ENCODE measurements at places on chromosomes 1 and 21. TPM values are rescaled to one million over a fixed set of nuclear protein-coding genes. Genes with fewer than 3 reads are reported as not detected.

- no peak overlapping the region for H3K27ac ChIP-seq
- peaks cover 5% of the 10 kb centered on the region for H3K4me1 ChIP-seq
- peak overlapping the region; percentile 24 for H3K4me3 ChIP-seq
- H3K27me3 ChIP-seq = no peaks in the 10 kb centered on the region
- DNase-seq = peak; percentile 98
These were observed 4.8 kb upstream of the ARHGEF19 start for GRCh38 chr1:16217061-16217785.

DNA sequence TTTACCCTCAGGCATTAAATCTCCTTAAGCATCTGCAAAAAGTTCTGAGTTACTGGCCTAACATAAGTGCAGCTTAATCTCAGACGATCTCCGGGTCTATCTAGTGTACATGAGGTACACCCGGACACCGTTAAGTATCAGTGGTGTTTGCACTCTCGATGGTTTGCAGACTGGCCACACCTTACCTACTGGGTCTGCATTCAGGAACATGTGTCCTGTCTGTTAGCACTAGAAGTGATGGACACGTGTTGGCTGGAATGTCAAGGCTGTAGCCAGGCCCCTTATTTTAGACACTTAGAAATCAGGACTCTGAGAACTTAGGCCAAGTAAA, 783 bp upstream of the AGL start:
- no peaks in the 10 kb centered on the region for H3K27me3 ChIP-seq
- H3K27ac ChIP-seq = peak overlapping the region; percentile 80
- H3K4me3 ChIP-seq = peak overlapping the region; percentile 97
- DNase-seq = peak; percentile 19
- H3K4me1 ChIP-seq = no peaks in the 10 kb centered on the region

GRCh38 chr1:237247442-237247841, 205.5 kb downstream of the RYR2 start:
- H3K27ac ChIP-seq = no peak overlapping the region
- no peaks in the 10 kb centered on the region for H3K4me1 ChIP-seq
- no peaks in the 10 kb centered on the region for H3K27me3 ChIP-seq
- DNase-seq = no peak
- no peaks in the 10 kb centered on the region for H3K36me3 ChIP-seq

DNA sequence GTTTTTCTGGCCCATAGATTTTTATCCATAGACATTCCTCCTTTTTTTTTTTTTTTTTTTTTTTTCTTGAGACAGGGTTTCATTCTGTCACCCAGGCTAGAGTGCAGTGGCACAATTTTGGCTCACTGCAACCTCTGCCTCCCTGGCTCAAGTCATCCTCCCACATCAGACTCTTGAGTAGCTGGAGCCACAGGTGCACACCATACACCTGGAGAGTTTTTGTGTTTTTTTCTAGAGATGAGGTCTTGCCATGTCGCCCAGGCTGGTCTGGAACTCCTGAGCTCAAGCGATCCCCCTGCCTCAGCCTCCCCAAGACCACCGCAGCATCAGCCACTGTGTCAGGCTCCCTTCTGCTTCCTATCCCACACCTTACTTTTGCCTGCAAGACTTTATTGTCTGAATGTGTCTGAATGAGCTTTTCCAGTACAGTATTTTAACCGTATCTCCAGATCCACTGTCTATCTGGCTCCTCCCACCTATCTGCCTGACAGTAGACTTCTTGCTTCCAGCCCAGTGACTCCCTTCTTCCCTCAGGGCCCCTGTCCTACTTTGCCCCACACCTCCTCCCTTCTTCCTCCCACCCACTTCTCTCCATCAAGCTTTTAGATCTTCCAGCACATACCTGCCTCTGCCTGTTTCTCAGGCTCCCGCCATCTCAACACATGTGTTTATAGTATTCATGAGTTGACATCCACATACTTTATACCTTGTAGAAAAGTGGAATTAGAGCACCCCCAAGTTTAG, 6.1 kb downstream of the C1orf21 start:
- H3K4me1 ChIP-seq = peaks cover 12% of the 10 kb centered on the region
- H3K27me3 ChIP-seq = no peaks in the 10 kb centered on the region
- no peak overlapping the region for H3K27ac ChIP-seq
- DNase-seq = no peak
- no peak overlapping the region for H3K4me3 ChIP-seq
- H3K36me3 ChIP-seq = no peaks in the 10 kb centered on the region

AJAP1 gene
- 5.0 TPM for polyA plus RNA-seq

PTGFR gene
- polyA plus RNA-seq = 2.9 TPM

FLAD1 gene
- 46.5 TPM for polyA plus RNA-seq

MAP3K21 gene
- 17.2 TPM for polyA plus RNA-seq

TRIM46 gene
- 4.0 TPM for polyA plus RNA-seq

C8B gene
- 0.59 TPM for polyA plus RNA-seq

Measured in testis (tissue), 5 donors.